ENCODE measurements at places on chromosomes 12 and 14.

GRCh38 chr12:46549527-46550265 is 177.1 kb upstream of the SLC38A2 start:
- DNase-seq = no peak

DNA sequence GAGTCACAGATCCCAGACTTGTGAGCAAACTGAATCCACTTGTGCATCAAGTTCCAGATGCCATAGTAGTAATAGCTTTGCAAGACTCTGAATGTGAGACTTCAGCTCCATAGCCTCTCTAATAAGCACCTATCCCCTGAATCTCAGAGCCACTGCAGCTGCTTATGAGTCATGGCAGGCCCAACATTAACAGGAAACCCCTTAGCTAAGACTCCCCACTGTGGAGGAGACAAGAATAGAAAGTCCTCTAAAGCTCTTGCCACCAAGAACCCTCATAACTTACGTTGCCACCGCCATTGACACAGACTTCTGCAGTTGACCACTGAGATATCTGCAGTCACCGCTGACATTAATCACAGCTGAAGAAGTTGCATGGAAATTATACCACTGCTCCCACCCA is 62.9 kb upstream of the PDE3A start:
- DNase-seq = no peak

DNA sequence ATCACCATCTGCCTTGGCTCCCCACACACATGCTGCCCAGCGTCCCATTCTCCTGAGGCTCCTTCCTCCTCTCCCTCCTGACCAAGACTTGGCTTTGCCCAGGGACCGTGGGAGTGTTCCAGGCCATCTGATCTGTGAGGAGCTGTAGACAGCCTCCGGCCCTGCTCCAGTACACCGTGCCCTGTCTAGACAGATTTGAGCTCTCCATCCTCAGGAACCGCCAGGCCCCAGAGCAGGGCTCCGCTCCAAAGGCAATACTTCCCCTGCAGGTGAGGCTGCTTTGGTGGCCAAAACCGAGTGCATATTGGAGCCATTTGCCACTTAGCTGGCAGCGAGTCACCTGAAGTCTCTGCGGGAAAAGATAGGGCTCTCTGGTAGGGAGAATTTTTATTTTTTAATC is 147.4 kb downstream of the ANO2 start:
- no peak for DNase-seq

DNA sequence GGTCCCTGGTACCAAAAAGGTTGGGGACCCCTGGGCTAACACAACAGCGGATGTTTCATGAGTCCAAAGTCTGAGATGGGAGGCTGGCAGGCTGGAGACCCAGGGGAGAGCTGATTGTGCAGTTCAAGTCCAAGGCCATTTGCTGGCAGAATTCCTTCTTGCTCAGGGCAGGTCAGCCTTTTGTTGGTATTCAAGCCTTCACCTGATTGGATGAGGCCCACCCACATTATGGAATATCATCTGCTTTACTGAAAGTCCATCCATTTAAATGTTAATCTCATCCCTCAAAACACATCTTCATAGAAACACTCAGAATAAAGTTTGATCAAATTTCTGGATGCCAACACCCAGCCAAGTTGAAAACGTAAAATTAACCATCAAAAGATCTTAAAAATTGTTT is 52.9 kb downstream of the GSC start:
- no peak for DNase-seq

DNA sequence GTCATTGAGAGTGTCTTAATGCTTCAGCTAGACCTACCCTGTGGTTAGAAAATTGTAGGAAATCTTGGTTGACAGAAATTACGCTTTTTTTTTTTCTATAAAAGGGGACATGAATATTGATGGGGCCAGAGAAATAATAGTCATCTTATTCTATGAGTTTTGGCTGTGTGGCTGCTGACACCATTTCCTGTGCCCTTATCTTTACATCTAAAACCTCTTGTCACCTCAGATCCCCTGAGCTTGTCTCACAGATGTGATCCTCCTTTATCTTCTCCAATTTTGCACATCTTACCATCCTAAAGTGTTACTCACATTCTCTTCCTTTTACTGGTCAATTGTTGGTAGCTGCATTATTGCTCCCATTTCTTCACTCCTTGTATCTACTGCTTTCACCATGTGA is 36.1 kb downstream of the ASCL1 start:
- no peak for DNase-seq

DNA sequence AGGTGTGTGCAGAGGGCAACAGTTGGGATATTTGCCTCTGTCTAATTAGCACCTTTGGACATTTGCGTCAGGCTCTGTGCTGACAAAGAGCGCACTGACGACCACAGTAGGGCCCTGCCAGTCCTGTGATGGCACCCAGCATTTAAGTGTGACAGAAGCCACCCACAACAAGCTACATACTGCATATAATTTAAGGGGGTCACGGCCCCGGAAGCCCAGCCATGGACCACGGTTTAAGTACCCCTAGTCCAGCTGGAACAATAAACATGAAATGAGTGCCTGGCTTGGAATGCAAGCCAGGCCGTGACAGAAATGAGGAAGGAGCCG is 16.8 kb upstream of the DYNC1H1 start:
- DNase-seq = no peak

DNA sequence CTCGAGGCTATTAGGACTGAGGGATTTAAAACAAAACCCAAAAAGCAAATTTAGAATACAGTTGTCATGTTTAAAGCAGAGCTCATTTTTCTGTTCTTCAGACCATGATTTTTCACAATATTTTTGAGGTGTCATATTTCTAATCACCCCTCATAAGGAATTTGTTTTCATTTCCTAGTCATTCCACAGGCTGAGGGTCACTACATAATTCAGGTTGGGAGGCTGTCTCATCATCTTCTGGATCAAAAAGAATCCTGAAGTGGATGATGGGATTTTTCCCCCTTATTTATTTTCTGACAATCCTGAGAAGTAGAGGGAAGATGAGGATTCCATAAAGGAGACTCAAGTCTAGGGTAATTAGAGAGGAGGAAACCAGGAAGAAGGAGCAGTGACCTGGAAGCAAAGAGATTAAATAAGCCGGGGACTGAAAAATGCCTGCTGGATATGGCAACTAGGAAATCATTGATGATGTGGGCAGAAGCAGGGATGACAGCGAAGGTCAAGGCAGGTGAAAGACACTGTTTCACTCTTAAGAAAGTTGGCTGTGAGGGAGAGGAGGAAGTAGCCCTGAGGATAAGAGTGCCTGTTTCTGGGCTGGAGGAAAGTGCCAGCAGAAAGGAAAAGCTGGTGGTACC is 9.0 kb upstream of the PCNX1 start:
- DNase-seq = no peak

GRCh38 chr12:54586620-54587019 is 1.8 kb downstream of the PPP1R1A start:
- no peak for DNase-seq

DNA sequence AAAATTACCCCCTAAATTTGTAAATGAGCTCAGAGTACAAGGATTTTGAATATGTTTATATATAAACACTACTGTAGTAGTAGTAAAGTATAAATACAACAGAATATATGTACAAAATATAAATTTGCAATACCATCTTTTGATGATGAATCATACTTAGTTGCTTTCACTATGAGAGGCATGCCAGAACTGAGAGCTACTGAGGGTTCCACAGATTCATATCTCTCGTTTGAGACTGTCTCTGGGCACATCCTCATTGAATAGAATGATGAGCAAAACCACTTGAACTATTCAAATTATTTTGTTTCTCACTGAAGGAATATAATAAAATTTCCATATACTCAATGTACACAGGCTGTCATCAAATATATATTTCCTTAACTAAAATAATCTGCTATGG is 417.6 kb downstream of the NAV3 start:
- DNase-seq = no peak

DNA sequence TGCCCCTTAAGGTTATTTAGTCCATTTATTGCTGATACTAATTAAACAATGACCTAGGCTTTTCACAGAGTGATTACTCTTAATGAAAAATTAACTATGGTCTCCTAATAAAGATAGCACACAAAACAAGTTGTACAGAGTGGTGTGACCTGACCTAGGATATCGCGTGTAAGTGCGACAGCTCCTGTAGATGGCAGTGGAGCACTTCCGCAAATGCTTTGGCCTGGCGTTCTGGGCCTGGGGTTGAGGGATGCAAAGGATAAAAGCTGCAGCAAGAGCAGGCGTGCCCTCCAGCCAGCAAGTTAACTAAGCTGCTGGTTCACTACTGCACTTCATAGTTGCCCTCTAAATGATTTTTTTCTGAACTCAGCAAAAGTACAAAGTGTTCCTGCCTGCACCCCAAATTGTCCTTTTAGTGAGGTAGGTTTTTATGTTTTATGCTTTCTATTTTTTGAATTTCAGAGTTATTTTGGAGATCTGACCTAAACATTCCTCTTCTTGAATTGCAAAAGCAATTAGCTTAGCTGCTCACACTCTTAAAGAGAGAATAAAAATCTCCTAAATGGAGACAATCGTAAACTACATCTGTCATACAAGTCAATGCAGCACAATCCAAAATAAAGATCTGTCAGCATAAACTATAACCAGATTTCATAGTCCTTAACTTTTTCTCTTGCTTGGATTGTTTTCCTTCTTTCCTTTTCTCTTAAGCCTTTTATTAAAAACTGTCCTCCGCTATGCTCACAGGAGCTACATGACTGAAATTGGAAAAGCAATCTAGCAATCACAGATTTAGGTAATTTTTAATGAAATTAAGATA is 379.6 kb downstream of the LRIG3 start:
- DNase-seq = no peak

DNA sequence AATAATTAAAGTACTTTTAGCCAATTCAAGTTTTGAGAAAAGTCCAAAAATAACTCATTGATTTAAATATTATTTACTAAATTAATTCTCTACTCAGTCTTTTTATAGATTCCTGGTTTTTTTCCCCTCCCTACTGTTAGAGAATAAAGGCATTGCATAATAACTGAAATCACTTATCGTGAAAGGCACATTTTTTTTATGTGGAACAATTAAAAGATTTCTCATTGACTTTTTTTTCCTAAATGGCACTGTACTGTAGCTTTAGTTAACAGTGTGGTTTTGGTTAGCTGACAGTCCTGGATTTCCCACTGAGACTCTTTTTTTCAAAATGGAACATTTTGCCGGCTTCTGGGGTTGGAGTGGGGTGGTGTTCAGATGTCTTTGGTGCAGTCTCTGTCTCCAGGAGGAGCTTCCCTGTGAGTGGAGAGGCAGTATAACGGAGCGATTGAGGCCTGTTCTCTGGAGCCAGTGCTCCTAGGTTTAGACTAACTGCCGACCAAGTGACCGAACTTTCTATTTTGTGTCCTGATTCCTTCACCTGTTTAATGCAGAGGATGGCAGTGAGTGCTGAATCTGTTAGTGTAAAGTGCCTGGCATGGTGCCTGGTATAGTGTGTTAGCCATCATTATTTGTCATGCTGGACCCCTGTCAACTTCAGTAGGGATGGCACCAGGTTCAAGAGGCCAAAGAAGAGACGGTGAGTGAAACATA is 117.7 kb downstream of the ADCK1 start:
- no peak for DNase-seq

GRCh38 chr12:26032290-26032689 is 73.8 kb downstream of the RASSF8 start:
- DNase-seq = no peak

DNA sequence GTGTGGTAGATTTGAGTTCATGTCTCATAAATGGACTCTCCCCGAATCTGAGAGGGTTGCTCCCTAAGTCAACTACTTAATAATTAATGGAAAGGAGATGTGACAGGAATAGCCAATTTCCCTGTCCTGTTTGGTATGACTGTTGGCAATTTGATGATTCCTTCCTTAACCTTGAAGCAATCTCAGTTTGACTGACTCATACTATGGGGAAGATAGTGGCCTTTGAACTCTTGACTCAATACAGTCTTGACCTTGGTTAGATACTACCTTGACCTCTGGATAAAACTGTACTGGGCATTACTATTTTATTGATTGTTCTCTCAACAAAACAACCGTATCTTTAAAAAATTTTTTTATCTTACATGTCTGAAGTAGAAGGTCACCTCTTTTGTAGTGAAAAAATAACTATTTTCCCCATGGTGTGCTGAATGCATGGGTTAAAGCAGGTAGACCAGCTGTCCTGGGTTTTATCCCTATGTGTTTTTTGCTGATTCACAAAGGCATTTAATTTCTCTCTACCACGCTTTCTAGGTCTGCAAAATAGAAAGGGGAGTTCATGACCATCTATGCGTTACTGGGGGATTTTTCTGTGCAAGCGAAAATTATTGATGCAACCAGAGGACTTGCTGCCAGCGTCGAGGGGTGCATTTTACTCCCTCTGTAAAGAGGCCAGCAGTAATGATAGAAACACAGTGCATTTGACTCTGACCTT is 80.1 kb downstream of the ETV6 start:
- no peak for DNase-seq

DNA sequence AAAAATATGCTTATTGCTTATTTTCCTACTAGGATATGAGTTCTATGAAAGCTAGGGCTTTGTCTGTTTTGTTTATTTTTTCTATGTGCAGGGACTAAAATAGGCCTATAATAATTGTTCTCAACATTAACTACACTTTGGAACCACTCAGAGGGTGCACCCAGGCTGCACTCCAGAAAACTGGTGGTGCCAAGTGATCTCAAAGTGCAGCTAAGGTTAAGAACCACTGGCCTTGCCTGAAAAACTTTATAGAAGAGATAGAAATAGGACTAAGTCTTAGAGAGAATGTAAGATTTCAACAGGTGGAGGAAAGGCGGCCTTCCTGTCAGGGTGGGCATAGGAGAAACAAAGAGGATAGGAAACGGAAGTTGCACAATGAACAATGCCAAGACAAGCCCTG is 37.7 kb upstream of the NR1H4 start:
- DNase-seq = no peak

GRCh38 chr14:55448141-55448614 is 7.8 kb upstream of the TBPL2 start:
- DNase-seq = no peak

DNA sequence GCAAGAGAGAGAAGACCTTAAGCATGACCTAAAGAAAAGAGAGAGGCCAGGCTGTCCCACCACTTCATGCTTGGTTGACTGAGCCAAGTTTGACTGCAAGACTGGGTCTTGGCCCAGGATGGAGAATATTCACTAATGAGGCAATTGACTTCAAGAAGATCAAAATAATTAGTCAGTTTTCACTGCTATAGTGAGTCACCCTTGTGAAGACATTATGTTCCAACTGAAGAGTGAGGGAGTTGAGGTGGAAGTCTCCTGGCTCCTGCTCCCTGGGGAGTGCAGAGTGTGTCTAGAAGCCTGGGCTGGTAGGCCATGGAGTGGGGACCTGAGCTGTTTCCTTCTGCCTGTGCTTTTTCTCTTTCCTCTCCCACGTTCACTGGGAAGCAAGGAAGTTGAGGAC is 117.6 kb downstream of the CACNA1C start:
- DNase-seq = no peak

DNA sequence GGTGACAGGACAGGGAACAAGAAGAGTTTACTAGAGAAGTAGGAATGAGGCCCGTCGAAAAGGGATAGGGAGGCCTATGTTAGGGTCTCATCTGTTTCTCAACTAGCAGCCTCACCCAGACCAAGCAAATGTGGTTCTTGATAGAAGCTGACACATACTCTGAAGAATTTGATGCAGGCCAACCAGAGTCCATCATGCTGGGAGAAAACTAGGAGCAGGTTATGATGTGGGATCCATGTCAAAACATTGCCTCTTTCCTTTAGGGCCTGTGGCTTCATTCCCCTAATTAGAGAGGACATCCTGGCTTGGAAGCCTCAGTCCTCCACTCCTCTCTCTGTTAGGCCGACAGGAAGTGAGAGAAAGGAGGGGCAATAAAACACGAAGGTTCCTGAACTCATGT is 122.8 kb downstream of the NTF3 start:
- DNase-seq = no peak

Measured in activated naive CD4-positive, alpha-beta T cell (primary cell).